ENCODE measurements at places on chromosomes 7 and 10. TPM values are rescaled to one million over a fixed set of nuclear protein-coding genes. Genes with fewer than 3 reads are reported as not detected.
A peak's percentile ranks its signal among the peaks of the same experiment; 100 is the strongest.

Gene GIMAP5
- total RNA-seq: 75.5 TPM

Gene TSC22D4
- total RNA-seq: 134 TPM

- no peaks in the 10 kb centered on the region for H3K27me3 ChIP-seq
- no peaks in the 10 kb centered on the region for H3K36me3 ChIP-seq
- no peak overlapping the region for H3K27ac ChIP-seq
- DNase-seq: no peak
Measured at GRCh38 chr7:46360296-46360695, 439.2 kb upstream of the IGFBP3 start.

GRCh38 chr10:114821293-114821914 is at the start of gene FHIP2A:
FHIP2A (plus strand) TSS chr10:114821780; CDS start chr10:114822079, 299 bp downstream.
- H3K27me3 ChIP-seq: peaks cover 7% of the 10 kb centered on the region
- DNase-seq: peak; percentile 88
- peak within 1 kb of the TSS; percentile 87 for H3K27ac ChIP-seq
- H3K4me3 ChIP-seq: peak within 1 kb of the TSS; percentile 86
- H3K36me3 ChIP-seq: peaks cover 3% of the 10 kb centered on the region

DNA sequence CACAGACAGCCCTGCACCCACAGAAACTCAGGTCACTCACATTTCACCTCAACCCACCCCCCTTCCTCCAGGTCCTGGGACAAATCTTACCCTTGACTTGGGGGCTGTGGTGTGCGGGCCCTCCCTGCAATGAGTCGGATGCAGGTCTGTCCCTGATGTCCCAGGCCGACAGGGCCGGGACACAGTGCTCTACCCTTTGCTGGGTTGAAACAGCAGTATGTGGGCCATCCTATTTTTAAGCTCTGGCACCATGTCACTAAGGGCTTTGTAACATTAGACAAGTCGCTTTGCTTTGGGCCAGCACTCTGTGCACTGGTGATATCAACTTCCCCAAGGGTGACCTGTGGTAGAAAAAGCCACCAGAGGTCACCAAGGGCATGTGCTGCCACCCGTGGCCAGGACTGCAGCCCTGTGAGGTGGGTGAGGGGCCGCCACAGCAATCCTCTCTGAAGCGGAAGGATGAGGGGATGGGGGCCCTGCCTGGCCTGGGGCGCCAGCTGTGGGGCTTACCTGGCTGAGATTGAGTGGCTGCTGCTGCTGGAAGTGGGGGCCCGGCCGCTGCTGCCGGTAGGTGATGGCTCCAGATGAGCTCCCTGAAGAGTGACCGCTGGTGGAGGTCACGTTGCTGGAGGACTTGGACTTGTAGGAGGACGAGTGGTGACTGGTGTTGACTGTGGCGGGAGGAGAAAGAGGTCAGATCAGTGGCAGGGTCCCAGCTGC is 51.3 kb downstream of the CLEC2L start:
- H3K4me1 ChIP-seq: no peaks in the 10 kb centered on the region
- no peak overlapping the region for H3K4me3 ChIP-seq
- no peaks in the 10 kb centered on the region for H3K27me3 ChIP-seq
